LHCN-M2 (cell line): ENCODE measurements at places on chromosomes 11 and 22.

- DNase-seq: no peak
Observed at GRCh38 chr22:36208914-36209313, 7.3 kb upstream of the APOL4 start.

- DNase-seq: no peak
Observed at GRCh38 chr22:39935612-39936011, 24.6 kb upstream of the TMA7B start.

DNA sequence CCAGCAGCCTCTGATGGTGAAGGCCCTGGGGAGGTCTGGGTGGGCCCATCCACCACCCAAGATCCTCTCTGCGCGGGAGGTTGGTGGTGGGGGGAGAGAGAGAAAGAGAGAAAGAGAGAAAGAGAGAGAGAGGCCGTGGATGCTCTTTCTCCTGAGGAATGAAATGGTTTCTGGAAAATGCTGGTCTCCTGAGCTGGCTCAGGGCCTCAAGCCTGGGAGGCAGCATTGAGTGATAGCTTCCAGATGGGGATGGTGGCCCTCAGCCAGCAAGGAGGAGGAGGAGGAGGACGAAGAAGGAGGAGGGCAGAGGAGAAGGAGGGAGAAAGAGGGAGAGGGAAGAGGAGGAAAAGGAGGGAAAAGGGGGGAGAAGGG lies 4.6 kb downstream of the TSPAN32 start:
- no peak for DNase-seq

DNA sequence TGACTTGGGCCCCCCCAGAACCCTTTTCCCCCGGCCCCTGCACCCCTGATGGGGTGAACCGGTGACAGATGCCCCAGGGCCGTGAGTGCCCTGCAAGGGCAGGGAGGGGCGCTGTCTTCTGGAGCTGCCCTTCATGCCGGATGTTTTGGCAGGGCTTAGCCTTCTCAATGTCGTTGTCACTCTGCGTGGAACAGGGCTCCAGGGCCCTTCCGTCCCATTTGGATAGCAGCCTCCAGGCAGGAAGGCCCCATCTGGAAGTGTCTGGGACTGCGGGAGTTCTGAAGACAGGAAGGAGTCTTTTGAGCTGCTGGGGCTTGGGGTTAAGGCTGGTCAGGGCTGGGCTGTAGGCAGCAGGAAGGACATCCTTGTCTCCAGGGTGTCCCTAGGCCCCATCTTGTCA lies 4.6 kb downstream of the FRMD8 start:
- DNase-seq: peak; percentile 53

DNA sequence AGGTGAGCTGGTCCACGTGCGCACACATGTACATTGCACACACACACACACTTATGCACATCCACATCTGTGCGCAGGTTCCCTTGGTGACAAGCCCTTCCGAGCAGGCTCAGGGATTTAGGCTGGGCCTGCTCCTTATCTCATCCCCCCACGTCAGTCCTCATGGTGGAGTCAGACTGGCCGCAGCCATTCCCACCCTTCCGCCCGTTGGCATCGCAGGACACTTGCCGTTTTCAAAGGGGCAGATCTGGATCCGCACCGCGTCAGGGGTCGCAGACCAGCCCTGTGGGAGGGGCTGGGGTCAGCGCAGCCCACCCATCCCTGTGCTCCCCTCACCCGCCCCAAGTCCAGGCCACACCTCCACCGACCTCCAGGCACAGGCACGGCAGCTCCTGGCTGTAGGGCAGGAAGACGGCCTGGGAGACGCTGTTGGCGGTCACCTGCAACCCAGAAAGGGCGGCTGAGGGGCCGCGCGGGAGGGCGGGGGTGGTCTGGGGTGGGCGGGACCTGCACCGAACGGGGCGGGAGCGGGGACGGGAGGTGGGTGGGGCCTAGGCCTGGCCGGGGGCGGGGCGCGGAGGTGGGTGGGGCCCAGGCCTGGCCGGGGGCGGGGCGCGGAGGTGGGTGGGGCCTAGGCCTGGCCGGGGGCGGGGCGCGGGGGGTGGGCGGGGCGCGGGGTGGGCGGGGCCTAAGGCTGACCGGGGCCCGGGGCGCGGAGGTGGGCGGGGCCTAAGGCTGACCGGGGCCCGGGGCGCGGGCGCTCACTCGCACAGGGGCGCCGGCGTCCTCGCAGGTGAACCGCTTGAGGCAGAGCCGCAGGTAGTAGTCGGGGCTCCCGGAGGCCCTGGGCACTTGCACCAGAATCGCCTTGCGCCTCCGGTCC lies 13.3 kb downstream of the IL17REL start:
- no peak for DNase-seq
